ENCODE measurements at places on chromosomes 11 and 22.

DNA sequence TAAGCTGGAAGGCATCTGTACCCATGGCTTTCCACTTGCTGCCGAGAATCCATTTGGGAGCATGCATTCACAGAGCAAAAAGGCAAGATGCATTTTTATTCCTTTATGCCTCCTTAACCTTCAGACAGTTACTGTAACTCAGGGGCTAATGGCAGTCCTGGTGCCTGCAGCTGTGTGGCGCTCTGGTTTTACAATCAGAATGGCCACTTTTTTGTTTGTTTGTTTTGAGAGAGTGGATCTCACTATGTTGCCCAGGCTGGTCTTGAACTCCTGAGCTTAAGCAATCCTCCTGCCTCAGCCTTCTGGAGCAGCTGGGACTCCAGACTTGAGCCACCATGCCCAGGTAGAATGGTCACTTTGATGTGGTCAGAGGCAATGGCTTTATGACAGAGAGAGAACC, 101.8 kb downstream of the NAV2 start:
- DNase-seq: no peak

DNA sequence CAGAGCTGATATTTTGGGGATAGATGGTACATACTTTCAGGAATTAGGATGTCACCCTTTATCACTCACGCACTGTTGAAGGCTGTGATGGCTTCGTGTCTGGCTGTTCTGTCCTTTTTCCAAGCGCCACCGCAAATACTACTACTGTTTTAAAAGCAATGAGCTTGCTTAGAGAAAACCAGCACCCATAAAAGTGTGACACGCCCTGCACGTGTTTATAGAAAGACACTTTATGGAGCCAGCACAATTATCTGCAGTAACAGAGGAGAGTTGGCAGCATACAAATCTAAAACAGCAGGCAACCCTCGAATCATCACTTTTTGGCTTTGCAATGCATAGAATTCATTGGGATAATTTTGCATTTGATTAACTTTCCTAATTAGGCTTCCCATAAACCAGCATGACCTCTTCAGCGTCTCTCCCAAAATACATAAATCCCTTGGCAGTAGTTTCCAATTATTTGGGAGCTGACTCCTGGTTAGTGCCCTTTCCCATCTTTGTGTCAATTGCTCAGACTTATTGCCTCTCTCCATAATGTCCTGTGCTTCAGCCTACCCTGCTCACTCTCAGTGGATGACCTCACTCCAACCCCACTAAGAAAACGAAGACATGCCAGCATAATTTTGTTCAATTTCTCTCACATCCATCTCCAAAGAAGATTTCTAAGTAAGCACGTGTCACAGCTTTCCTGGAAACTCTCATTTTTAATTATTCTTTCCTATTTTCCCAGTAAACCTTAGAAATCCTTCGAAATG, 118.7 kb upstream of the LARGE1 start:
- DNase-seq: no peak

DNA sequence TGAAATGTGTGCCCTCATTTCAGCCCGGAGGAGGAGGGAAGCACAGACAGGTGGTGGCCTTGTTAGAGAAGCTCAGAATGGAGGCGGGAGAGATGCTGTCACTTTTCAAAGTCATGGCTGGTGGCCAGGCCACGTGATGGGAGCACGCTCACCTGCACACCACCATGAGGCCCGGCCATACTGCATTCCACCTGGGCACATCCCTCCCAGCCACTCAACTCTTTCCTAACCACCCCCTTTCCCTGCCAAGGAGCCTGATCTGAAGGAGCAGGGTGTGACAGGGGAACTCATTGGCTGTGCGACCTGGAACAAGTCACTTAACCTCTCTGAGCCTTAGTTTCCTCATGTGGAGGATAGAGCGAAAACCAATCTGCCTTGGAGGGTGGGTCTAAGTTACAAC, 364.5 kb downstream of the CTTN start:
- DNase-seq: no peak

- no peak for DNase-seq
Observed at GRCh38 chr11:67275606-67276409, 9.5 kb downstream of the GRK2 start.

DNA sequence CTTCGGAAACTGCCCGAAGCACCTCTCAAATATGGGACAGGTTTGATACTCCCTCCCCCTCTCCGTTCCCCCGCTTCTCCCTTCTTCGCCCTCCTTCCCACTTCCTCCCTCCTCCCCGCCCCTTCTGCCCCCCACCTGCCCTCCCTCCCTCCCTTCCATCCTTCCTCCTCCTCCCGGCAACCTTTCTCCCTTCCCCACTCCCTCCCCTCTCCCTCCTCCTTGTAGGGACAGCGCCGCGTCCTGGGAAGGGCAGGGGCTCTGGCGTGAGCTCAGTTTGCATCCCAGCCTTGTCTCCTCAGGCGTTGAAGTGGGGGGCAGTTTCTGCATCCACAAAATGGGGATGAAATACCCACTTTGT, 6.1 kb upstream of the NFAM1 start:
- DNase-seq: no peak

- no peak for DNase-seq
Observed at GRCh38 chr11:65595543-65596281, at the start of gene KCNK7. TSS of gene KCNK7 (minus strand) at chr11:65595800. CDS start at chr11:65595772, 28 bp downstream.

GRCh38 chr11:8055091-8055835, 25.7 kb upstream of the TUB start:
- no peak for DNase-seq

- DNase-seq: no peak
Observed at GRCh38 chr11:57095417-57095816, 86.3 kb upstream of the LRRC55 start.

- DNase-seq: no peak
Observed at GRCh38 chr11:68090706-68091105, 30.5 kb downstream of the CHKA start.

GRCh38 chr11:73384531-73384871, 8.3 kb downstream of the RELT start:
- DNase-seq: no peak

DNA sequence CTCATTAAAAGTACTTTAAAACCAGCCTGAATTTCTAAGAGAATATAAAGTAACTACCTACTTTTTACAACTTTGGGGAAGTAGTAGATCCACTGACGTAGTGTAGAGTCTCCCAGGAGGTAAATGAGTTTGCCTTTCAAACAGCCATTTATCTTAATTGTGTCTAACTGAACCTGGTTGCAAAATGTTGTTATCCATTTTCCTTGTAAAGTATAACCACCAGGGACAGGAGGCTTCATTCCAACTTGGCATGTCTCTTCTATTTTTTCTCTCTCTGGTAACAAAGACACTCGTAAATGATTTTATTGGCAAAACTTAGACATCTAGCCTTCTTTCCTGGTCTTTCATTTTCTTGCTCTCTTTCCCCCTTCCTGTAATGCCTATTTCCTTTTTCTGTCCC, 36.9 kb downstream of the NXPE1 start:
- no peak for DNase-seq

- no peak for DNase-seq
Observed at GRCh38 chr11:35260342-35260985, 121.5 kb downstream of the CD44 start.

DNA sequence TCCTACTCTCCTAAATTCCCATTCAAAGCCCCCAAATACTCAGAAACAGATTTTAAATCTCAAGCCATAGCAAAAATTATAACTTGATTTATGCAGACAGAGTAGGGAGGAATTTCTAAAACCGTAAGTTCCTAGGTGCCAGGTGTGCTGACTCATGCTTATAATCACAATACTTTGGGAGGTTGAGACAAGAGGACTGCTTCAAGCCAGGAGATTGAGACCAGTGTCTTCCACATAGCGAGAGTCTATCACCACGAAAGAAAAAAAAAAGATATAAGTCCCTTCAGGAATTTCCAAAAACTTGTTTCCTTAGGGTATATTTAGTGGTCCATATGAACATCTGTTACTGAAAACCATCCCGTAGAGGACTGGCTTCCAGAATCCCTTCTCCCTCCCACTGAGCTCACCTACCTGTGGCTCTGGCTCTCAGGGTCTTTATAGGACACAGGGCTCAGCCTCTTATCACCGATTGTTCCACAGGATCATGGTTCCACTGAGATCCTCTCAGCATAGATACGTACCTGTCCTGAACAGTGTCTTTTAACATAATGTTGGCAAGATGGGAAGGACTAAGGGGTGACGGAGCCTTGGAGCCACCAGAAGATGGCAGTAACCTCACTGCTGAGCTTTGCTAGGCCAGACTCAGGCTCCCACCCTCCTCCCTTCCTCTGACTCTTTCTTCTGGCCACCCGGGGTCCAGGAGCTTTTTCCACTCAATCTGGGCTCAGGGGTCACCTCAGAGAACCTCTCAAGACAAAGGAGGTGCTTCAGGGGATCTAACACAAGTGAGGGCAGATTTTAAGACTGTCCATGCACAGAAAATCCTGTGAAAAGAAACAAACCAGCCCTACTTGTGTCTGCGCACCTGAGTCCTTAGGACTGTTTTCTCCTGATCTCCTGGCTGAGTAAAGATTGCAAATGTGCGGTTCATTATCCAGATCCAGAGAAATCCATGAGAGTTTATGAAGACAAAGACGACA, 117.5 kb upstream of the TOP3B start:
- DNase-seq: no peak

- no peak for DNase-seq
Observed at GRCh38 chr22:19011075-19011474, 75.0 kb upstream of the PRODH start.

- DNase-seq: no peak
Observed at GRCh38 chr11:73577496-73577917, 20.4 kb downstream of the FAM168A start.

- DNase-seq: no peak
Observed at GRCh38 chr11:58933661-58934060, 5.6 kb upstream of the GLYATL1 start.

GRCh38 chr11:65429724-65430405, 7.3 kb downstream of the NEAT1 start:
- no peak for DNase-seq

- no peak for DNase-seq
Observed at GRCh38 chr11:40290171-40290631, 1169.3 kb downstream of the LRRC4C start.

DNA sequence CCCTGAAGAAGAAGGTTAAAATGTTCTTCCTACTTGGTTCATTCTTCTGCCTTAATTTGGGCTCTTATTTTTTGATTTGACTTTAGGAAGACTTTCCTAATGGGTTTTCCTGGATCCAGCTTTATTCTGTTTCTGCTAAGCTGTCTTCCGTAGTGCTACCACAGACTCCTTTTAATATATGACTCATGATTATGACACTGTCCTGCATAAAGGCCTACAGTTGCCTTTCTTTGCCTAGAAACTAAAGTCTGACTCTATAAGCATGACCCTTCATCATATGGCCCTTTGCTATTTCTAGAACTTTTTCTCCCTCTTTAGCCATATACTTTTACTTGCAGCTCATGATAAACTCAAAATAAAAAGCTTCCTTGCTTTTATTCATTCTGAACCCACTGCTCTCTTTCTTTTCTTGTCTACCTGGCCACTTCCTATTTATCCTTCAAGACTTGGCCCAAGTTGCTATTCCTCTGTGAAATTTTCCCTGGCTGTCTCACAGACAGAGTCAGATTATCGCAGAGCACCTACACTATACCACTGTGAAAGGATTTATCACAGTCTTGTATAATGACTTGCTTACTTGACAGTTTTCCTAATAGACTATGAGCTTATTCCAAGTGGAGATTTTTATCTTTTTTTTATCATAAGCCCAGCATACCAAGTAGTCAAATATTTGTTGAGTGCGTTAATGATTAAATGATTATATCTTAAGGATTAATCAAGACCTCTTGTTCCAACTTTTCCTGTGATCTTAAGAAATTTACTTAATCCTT, 24.7 kb downstream of the TBCEL start:
- DNase-seq: no peak

- no peak for DNase-seq
Observed at GRCh38 chr22:36289406-36289870, 36.5 kb downstream of the APOL1 start.

GRCh38 chr11:11312738-11313137, 40.3 kb downstream of the CSNK2A3 start:
- DNase-seq: no peak

DNA sequence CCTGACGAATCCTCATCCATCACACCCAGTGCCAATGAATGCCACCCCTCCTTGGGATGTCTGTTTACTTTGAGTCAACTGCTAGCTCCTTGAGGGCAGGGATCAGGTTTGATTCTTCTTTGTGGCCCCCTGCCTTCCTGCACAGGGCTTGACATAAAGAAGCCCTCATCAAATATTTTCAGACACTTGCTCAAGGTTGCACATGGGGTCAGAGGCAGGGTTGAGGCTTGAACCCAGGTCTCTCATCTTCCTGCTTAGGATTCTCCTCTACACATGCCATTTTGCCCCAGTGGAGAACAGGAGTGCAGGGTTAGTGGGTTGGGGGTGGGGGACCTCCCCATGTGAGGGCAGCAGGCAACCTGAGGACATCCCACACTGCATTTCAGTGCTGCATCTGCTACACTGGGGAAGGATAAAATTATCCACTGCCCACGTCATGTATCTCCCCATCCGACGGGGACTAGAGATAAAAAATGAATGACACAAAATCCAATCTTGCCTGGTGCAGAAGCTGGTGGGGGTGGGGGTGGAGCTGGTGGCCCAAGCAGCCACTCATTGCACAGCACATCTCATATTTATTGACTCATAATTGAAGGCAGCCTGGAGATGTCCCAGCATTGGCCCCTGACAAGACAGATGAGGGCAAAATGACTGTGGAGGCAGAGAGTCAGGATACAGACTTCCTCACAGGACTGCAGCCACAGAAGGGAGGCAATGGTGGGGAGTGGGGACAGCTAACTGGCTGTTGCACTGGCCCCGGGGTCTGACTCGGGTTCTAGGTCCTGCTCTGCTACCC, 41.3 kb downstream of the NEU3 start:
- DNase-seq: no peak

- no peak for DNase-seq
Observed at GRCh38 chr11:16924826-16925560, 89.2 kb downstream of the PLEKHA7 start.

DNA sequence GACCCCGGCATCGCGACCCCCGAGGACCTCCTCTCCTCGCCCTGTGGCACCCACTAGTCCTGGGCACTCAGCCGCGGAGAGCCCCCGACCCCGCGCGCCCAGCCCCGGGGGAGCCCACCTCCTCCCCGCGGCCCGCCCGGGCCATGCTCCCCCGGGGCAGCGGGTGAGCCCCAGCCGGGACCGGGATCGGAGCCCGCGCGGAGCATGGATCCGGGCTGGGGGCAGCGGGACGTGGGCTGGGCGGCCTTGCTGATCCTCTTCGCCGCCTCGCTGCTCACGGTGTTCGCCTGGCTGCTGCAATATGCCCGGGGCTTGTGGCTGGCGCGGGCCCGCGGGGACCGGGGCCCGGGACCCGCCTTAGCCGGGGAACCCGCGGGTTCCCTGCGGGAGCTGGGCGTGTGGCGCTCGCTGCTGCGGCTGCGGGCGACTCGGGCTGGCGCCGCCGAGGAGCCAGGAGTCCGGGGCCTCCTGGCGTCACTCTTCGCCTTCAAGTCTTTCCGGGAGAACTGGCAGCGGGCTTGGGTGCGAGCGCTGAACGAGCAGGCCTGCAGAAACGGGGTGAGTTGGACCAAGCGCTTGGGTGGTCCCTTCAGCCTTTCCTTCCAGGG, 498 bp downstream of the C2CD2L start:
- DNase-seq: no peak

- no peak for DNase-seq
Observed at GRCh38 chr11:130560781-130561109, 112.3 kb downstream of the ADAMTS15 start.

- DNase-seq: no peak
Observed at GRCh38 chr22:49052023-49052538, 775.6 kb downstream of the BRD1 start.

- no peak for DNase-seq
Observed at GRCh38 chr11:130674686-130675308, 226.4 kb downstream of the ADAMTS15 start.

Data from NCI-H1417 treated with DMSO at 0.1 percent for 48 hours (cell line).